Fibroblast of lung (primary cell): ENCODE measurements at places on chromosomes 13 and 19.

DNA sequence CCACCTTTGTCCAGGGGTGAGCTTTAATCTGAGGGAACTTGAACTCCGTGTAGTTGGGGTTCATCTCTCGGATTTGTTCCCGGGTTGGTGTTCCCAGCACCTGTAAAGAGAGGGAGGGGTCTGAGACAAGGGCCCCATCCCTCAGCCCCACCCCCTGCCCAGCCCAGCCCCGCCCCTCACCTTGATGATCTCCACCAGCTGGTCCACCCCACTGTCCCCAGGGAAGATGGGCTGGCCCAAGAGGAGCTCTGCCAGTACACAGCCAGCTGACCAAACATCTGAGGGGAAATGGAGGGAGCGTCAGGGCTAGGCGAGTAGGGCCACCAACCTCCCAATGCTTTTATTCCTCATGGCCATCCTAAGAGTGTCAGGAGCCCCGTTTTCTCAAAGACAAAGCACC, 9.3 kb downstream of the GSK3A start:
- DNase-seq = no peak

DNA sequence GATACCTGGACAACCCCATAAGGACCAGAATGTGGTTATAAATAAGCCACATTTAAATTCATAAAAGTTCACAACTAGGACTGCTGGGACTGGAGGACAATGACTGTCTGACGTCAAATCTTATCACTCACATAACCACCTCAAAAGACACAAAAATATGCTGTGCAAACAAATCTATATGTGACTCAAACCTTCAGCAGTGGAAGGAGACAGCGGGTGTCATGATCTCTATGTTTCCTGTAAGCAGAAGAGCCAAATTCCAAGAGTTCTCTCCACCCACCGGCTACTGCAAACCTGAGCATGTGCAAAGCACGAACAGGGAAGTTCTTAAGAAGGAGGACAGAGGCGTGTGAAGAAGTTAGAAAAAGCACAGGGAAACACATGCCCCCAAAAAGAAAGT, 113.2 kb downstream of the MYCBP2 start:
- DNase-seq = no peak

- DNase-seq = peak; percentile 29
Measured at GRCh38 chr19:52941941-52942385, 18.7 kb upstream of the ZNF888 start.

- no peak for DNase-seq
Measured at GRCh38 chr13:90956031-90956430, 391.5 kb upstream of the MIR17HG start.

DNA sequence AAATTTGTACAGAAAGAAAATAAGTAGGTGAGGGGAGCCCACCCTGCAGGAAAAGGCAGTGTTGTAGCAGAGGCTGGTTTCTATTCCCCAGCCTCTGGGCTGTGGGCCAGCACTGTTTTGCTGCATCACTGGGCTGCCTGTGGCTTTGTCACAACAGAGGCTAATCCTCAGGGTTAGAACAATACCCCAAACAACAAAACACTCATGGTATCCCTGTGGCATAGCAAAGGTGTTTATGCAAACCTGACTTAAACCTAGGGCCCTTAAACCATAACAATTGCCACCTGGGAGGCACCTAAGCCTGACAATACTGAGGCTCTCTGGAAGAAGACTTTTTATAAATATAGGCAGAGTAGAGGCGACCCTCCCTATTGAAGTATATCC, 314.7 kb downstream of the OLFM4 start:
- no peak for DNase-seq

- no peak for DNase-seq
Measured at GRCh38 chr13:79847882-79848592, 367.1 kb downstream of the NDFIP2 start.

GRCh38 chr13:45102136-45102507, 18.2 kb upstream of the GTF2F2 start:
- DNase-seq = no peak

DNA sequence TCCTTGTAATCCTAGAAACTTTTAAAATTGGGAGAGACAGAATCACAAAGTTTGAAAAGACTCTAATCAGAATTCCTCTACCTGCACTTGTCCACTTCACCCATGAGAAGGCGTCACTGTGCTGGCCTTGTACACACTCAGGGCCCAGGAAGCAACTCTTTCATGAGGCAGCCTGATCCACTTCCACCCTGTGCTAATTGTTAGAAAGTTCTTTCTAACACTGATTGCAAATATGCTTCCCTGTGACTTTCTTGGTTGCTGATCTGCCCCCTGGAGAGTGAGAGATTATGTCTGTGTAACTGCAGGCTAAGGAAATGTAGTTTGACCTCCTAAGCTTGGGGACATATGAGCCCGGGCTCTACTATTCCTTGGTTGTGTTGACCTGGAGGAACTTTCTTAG, 494.6 kb downstream of the MYO16 start:
- no peak for DNase-seq

DNA sequence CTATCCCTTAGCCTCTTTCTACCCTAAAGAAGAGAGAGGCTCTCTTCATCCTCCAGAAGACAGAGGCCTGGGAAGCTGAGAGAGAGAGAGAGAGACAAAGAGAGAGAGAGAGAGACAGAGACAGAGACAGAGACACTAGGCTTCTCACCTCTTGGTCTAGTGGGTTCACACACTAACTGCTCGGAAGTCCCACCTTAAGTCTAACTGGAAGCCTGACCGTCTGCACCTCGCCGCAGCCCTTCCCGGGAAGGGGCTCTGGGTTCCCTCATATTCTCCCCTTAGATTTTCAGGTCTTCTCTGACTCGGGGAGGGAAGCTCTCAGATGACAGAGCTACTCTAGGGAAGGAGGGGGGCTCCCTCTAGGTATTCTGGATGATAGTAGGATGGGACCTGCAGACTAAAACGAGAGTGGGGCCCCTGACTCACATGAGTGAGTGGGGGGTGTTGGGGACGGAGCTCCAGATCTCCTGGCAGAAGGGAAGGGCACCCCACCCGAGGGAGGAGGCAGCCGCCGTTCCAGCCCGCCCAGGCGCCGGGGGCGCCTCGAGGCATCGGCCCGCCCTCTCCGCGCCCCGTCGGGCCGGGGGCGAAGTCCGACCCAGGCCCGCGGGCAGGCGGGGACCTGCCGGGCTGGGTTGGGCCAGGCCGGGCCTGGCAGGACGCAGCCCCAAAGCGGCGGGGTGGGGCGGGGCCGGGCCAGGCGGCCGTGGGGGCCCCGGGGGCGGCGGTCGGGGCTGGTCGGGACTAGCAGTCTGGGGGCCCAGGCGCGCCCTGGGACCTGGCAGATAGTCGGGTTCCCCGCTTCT, 2.0 kb upstream of the JUNB start:
- DNase-seq = no peak

- peak; percentile 23 for DNase-seq
Measured at GRCh38 chr19:56350416-56351045, 35.9 kb upstream of the ZSCAN5A start.

- peak; percentile 30 for DNase-seq
Measured at GRCh38 chr19:31903979-31904378, 441.4 kb upstream of the ZNF507 start.

- no peak for DNase-seq
Measured at GRCh38 chr19:39133431-39134270, 8.1 kb downstream of the PAK4 start.

- no peak for DNase-seq
Measured at GRCh38 chr19:40721936-40722661, 5.2 kb downstream of the ITPKC start.

DNA sequence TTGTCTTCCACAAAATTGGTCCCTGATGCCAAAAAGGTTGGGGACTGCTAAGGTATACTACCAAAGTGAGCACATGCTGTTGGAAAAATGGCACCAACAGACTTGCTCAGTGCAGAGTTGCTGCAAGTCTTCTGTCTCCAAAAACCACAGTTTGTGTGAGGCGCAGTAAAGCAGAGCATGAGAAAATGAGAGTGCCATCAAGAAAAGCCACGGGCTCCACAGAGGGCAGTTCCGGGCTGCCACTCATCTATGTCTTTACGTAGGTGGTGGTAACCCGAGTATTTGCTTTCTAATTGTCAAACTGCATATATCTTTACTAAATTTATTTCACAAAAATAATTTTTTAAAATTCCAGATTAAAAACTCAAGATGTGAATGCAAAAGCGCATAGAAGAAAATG, 123.8 kb downstream of the RNF17 start:
- DNase-seq = no peak

GRCh38 chr19:42352301-42353259, 27.1 kb downstream of the MEGF8 start:
- DNase-seq = no peak

DNA sequence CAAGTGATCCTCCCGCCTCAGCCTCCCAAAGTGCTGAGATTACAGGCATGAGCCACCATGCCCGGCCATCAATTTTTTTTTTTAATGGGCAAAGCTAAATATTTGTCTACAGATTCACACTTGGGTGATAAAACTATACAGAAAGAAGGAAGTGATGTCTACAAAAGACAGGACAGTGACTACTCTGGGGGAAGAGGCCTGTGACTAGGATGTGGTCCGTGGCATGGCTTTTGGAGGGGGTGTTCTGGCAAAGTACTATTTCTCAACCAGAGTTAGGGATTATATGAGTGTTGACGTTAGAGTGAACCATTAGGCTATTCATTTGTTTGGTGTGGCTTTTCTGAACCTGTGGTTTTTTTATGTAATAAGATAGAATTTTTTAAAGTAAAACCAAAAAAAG, 42.7 kb downstream of the INSR start:
- no peak for DNase-seq

- DNase-seq = peak; percentile 53
Measured at GRCh38 chr13:98749501-98749900, 3.0 kb downstream of the SLC15A1 start.

- DNase-seq = no peak
Measured at GRCh38 chr13:98328511-98328910, 151.4 kb upstream of the RNF113B start.

- peak; percentile 35 for DNase-seq
Measured at GRCh38 chr13:114174529-114174961, 4.5 kb upstream of the CFAP97D2 start.

GRCh38 chr13:111621164-111621563, 300.7 kb downstream of the TEX29 start:
- DNase-seq = no peak

- DNase-seq = no peak
Measured at GRCh38 chr13:110233951-110234280, 73.0 kb downstream of the COL4A1 start.

GRCh38 chr13:78875792-78876580, 217.0 kb upstream of the OBI1 start:
- no peak for DNase-seq

GRCh38 chr19:10454267-10454666, 33.9 kb downstream of the PDE4A start:
- DNase-seq = no peak

- peak; percentile 52 for DNase-seq
Measured at GRCh38 chr19:4576016-4576933, 16.8 kb upstream of the SEMA6B start.

DNA sequence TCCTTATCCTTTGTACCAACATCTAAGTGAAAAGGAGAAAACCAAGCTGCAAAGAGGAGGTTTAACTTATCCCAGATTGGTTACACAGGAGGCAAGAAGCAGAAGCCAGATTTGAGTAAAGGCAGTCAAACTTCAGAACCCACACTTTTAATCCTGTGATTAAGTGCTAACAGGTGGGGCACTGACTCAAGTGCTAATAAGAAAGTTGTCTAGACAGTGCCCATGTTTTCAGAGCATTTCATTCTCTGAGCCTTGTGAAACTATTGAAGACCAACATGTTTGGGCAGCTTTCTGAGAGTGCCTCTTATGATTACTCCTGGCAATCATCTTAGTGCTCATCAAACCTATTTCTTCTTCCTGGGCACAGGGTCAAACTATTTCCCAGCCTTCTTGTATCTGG, 380.8 kb downstream of the KCNRG start:
- DNase-seq = peak; percentile 42

DNA sequence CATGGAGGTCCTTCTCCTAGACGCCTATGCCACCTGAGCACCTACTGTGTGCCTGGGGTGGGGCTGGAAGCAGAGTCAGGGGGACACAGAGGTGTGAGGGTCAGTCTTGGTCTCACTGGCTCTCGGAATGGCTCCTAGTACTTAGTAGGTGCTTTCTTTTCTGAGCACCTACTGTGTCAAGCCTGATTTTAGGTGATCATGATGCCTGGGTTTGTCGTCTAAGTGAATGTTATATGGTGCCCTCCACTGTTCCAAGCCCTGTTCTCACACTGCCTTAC, 20.0 kb downstream of the MYH14 start:
- DNase-seq = no peak

DNA sequence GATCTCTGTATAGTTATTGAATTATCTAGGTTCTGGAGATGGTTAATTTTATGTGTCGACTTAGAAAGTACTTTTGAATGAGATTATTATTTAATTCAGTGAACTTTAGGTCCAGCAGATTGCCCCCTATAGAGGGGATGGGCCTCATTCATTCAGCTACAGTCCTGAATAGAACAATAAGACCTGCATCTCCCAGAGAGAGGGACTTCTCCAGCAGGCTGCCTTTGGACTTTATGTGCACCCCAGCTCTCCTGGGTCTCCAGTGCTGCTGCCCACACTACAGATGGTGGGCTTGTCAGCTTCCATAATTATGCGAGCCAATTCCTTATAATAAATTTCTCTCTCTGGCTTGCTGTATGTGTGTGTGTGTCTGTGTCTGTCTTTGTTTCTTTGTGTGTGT, 39.3 kb upstream of the KL start:
- no peak for DNase-seq

DNA sequence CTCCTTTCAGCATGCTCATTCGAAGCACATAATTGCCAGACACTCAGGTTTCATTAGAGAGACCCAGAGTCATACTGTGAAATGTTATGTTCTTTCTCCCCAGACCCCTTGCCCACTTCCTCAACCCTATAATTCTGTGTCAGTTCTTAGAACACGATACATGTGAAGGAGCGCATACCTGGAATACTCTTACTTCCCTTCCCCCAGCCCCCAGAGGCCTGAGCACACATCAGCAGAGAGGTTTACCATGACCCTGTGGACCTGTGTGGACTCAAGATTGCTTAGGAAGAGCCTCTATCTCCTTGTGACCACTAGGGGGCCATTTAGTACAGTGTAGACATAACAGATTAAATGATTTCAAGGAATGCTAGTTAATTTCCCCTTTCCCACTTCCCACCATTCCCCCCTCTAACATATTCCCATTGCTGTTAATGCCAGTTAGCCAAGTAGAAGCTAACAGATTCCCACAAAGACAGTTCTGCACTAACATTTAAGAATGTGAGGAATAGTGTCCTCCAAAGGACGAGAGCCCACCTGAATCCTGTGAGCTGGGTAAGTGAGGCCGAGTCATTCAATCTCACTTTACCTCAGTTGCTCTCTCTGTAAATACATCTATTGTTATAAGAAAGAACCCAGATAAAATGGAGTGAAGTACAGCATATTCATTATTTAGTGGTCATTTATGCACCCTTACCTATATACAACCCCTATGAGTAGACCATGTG, 154.2 kb upstream of the MAB21L1 start:
- peak; percentile 70 for DNase-seq

GRCh38 chr13:87147076-87147475, 524.1 kb upstream of the SLITRK5 start:
- DNase-seq = peak; percentile 67

- no peak for DNase-seq
Measured at GRCh38 chr19:8702350-8702749, 3.8 kb upstream of the ACTL9 start.
